ENCODE measurements at places on chromosomes 6 and 20.

DNA sequence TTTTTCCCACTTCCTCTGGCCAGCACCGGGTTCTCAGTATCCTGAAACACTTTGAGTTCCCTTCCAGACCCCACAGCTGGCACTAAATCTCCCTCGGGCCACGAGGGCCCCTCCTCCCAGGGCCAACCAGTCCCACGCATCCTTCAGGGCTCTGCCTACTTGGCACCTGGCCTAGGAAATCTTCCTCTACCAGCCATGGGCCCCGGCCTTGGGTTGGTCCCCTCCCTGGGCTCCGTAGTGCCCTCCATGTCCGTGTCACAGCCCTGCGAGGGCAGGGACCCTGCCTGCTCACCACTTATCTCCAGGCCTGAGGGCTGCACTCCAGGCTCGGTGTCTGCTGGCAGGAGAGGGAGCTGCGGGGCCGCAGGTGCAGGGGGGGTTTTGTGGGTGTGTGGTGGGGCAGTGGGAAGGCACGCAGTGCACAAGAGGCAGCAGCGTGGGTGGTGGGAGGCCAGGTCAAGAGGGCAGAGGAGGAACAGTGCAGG, 48.8 kb upstream of the CDH22 start:
- DNase-seq: no peak

DNA sequence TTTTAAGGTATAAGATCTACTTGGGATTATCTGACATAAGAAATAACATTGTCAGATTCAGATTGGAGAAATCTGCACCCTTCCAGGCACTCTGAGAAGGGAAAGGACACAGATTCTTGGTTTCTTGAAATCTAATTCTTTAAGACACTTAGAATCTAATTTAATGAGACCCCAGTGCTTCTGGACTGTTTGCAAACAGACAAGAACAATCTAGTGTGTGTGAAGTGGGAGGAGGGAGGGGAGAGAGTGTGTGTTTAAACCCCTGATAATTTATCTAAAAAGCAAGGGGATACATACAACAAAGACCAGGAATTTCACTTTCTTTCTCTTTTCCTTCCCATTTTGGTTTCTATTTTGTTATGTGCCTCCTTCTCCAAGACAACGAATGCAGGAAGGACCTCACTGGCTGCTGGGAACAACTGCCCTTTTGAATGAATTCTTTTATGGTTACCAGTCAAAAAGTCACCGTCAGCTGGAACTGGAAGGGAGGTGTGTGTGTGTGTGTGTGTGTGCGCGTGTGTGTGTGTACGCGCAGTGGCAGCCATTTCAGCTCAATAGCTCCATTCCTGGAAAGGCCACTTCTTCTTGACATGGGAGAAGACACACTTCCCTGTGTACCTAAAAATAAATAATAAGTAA, 129.4 kb downstream of the BCAS1 start:
- DNase-seq: peak; percentile 44

DNA sequence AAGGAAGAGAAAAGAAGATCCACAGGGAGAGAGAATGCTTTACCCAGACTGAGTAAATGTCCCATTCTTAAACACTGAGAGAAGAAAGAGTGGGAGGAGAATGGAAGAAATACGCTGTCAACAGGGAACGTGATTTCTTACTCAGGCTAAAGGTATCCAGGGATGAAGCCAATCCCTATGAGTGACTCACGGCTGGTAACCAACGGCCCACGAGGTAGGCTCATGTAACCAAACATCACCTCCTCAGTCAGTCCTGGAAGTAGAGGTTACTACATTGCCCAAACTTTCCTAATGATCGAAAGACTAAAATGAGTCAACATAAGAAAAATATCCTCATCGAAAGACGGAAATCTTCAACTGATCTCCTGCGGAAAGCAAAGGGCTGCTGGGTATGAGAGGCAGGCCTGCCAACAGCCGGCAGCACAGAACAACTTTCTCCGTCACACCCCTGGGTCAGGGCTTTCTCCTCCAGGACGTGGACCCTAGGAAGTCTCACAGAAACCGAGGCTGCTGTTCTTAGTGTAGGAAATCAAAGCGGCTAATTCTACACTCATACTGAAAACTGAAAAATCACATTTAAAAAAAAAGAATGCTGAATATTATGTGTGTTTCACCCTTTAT, 292.6 kb downstream of the GMDS start:
- no peak for DNase-seq

GRCh38 chr6:36028088-36028876, 674 bp downstream of the MAPK14 start:
- peak; percentile 78 for DNase-seq

DNA sequence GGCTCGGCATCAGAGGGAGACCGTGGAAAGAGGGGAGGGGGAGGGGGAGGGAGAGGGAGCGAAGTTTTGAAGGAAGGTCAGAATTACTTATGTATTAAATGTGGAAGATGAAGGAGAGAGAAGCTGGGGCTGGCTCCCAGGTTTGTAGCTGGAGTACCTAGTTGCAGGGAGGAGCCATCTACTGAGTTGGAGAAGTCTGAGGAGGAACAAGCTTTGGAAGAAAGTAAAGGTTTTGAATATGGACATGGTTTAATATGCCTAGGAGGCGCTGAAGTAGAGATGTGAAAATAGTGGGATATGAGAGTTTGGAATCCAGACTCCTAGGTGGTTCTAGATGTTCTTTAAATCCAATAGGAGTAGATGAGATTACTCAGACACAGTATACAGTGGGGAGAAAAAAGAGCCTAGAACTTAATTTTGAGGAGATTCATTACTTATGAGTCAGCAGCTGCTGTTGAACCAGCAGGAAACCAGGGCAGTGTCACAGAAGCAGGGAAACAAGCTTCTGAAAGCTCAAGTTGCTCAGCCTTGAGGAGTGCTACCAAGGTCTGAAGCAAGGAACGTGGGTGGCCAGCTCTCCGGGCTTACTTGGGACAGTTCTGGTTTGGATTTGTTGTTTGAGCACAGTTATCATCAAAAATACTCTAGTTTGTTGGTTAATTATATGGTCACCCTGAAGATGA, 149.3 kb downstream of the UTRN start:
- no peak for DNase-seq

GRCh38 chr6:107399935-107400334, 59.4 kb downstream of the PDSS2 start:
- peak; percentile 81 for DNase-seq

DNA sequence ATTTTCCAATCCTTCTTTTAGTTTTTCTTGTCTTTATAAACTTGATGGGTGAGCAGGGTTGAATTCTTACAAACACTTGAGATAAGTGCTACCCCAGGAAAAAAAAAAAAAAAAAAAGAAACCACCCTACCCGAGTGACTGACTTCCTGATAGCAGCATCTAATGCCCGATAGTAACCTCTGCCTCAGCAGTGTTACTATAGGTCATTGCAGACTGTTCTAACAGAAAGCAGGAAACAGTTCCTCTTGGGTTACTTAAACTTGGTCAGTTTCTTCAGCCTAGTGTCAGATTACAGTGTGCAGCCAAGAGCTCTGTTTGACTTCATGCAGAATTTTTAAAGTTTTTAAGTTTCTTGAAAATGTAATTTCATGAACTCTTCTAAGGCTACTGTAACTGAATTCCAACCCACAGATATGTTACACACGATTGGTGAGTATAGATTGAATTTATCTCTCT, 2.1 kb downstream of the MYLIP start:
- DNase-seq: no peak

DNA sequence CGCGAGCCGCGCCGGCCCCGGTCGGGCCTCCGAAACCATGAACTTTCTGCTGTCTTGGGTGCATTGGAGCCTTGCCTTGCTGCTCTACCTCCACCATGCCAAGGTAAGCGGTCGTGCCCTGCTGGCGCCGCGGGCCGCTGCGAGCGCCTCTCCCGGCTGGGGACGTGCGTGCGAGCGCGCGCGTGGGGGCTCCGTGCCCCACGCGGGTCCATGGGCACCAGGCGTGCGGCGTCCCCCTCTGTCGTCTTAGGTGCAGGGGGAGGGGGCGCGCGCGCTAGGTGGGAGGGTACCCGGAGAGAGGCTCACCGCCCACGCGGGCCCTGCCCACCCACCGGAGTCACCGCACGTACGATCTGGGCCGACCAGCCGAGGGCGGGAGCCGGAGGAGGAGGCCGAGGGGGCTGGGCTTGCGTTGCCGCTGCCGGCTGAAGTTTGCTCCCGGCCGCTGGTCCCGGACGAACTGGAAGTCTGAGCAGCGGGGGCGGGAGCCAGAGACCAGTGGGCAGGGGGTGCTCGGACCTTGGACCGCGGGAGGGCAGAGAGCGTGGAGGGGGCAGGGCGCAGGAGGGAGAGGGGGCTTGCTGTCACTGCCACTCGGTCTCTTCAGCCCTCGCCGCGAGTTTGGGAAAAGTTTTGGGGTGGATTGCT, 1.3 kb downstream of the VEGFA start:
- DNase-seq: peak; percentile 84

- DNase-seq: no peak
These were observed 67.7 kb downstream of the GFRA4 start for GRCh38 chr20:3595541-3595940.
